Activated gamma-delta T cell treated with Interleukin-2 at 50 U/mL for 16 hours (primary cell): ENCODE measurements at places on chromosomes 5 and 9.

DNA sequence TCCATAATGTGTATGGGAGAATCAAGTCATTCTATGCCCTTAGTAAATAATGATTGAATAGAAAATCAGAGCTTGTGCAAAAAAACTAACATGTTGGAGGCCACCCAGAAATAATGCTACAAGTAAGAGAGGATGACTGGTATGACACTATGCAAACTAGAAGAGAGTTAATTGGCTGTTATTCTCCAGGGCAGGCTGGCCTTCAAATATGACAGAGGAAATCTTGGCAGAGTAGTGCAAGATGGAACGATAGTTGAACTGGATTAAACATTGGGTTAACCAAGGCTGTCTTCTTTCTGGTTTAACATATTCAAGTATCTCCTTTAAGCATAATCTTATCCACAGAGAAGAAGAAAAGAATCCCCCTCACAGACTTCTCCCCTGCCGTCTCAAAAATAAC lies 196.1 kb downstream of the MPDZ start:
- no peak for DNase-seq

GRCh38 chr5:33102551-33102950 lies 338.2 kb upstream of the TARS1 start:
- DNase-seq, result no peak

DNA sequence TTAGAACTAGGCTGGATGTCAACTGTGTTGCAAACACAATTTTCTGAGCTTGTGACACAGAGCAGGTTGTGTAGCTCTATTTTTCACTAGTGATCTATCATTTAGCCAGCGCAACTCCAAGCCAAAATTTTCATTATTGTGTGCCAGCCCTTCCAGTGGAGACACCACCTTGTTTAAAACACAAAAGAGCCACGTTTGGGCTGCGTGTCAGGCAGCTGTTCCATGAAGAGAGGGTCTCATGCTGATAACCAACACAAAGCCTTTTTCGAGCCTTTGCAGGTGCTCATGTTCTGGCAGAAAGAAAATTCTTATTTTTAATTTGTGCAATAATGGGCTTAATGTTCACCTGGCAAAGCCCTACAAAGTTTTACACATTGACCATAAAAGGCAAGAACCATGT lies 237.6 kb upstream of the RGMB start:
- no peak for DNase-seq

DNA sequence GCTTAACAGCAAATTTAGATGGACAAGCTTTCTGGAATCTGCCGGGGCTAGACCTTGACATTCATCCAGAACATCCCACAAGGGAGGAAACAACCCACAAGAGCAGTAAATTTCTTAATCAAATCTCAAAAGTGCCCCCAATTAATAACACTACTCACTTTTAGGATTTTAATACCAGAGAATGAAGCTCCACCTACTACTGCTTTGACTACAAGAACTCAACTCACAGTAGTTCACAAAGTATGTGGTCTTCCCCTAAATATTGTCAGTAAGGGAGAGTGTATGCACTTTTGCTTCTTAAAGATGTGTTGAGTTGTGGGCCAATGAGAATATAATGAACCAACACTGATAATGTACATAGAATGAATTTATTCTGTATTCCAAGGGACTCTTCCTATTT lies 94.7 kb downstream of the EBF1 start:
- DNase-seq, result no peak

GRCh38 chr5:129716235-129716634 lies 31.7 kb upstream of the MINAR2 start:
- no peak for DNase-seq

DNA sequence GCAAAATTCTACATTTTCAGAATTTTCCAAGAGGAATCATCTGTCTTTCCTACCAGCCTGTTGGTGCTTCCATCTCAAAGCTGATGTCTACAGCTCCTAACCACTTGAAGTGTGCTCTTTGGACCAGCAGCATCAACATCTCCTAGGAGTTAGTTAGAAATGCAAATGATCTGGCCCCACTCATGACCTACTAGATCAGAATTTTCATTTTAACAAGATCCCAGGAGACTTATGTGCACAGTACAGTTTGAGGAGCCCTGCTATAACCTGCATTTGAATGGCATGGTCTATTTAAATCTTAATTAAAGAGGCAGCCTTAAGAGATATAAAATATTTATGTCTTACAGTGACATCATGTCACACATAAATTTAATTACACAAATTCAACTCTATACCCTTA lies 33.8 kb downstream of the ITK start:
- no peak for DNase-seq

DNA sequence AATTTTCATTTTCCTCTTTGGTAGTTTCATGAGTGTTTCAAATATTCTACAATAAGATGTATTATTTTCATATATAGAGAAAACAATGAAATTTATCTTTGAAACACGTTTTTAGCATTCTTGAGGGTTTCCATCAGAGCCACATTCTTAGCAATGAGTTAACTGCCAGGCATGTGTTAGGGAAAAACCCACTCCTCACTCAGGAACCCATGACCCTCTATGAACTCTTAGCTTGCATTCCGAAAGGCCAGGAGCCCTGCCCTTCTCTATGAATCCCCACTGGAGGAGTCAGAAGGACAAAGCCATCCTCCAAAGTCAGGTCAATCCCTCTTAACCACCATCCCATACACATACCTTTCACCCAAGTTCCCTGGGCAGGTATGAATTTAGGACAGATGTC lies 57.5 kb downstream of the ADAMTS12 start:
- DNase-seq, result no peak

- no peak for DNase-seq
These were observed 569.5 kb downstream of the PSAT1 start for GRCh38 chr9:78866207-78867132.

DNA sequence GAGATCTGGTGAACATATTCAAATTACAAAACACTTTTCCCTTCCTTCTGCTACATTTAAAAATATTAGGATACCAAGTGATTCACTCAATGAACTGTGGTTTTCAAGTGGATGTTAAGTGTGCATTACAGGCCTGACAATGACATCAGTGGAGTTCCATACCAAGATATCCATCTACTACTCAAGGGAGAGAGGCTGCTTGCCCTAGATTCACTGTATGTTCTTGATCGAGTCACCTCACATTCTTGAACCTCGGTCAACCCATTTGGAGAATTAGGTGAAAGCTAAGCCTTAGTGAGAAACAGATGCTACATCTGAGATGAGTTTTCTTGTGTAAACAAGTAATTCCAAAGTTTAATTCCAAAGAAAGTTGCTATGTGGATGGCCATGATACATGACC lies 142.2 kb downstream of the FGF10 start:
- DNase-seq, result no peak

DNA sequence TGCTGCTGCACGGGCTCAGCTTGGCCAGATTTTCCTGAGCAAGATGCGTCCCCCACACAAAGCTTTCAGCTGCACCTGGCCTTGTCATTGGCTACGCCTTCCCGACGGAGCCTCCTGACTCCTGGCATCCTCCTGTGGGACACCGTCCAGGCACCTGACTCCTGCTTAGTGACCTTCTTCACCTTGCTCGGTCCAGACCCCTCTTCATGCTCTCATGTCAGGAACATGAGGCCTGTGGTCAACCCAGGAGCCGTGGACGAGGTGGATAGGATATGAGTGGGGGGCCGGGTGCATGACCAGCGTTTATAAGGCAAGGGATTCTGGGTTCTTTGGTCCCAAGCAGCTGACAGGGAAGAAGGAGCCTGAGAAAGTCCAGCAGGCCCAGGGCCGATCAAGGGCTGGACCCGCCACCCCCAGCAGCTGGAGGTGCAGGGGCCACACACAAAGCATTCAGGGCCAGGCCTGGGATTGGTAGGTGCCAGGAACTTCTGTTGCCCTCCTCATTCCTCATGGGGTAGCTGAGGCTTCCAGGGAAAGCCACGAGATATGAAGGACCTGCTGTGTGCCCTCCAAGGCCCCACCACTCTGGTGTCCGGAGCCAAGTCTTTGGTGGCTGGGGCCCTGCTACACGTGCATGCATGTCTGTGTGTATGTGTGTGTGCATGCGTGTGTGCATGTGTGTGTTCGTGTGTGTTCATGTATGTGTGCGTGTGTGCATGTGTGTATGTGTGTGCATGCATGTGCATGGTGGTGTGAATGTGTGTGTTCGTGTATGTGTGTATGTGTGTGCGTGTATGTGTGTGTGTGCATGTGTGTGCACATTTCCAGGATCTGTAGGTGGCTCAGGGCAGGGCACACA lies 34.9 kb downstream of the SLC6A3 start:
- no peak for DNase-seq

- DNase-seq, result no peak
These were observed 15.8 kb downstream of the MARCHF3 start for GRCh38 chr5:127014573-127014972.

DNA sequence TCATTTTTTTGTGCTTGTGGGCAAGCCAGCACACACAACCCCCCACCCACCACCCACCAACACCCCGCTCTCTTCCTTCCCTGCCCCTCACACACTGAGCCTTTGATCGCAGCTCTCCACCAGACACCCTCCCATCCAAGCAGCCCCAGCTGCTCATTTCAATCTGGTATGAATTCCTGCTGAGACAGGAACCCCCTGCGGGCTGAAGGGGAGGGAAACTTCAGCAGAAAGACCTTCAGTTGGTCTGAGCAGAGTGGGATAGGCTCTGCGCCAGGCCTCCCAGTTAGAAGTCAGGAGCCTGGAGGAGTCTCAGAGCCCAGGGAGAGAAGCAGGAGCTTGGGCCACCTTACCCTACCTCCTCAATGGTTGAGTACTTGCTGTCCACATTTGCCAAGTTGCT lies 7.2 kb downstream of the PCDHGC5 start:
- DNase-seq, result no peak

GRCh38 chr5:113375480-113376060 lies 59.2 kb downstream of the TSSK1B start:
- DNase-seq, result no peak

DNA sequence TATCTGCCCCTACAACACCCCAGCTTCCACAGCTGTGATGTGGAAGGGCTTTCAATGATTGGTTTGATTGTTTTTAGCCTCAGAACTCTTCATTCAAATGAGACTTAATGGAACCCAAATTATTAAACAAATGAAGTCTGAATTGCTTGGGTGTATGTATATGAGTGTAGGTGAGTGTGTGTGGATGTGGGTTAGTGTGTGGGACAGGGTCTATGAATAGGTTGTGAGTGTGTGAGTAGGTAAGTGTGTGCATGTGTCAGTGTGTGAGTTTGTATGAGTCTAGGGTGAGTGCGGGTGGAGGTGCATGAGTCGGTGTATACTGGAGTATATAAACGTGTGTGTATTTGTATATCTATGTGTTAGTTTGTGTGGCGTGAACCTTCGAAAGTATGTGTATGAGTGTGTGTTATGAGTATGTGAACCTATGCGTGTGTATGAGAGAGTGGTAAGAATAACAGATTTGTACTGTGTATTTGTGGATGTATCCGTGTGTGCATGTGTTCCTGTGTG lies 26.9 kb downstream of the COL15A1 start:
- no peak for DNase-seq

DNA sequence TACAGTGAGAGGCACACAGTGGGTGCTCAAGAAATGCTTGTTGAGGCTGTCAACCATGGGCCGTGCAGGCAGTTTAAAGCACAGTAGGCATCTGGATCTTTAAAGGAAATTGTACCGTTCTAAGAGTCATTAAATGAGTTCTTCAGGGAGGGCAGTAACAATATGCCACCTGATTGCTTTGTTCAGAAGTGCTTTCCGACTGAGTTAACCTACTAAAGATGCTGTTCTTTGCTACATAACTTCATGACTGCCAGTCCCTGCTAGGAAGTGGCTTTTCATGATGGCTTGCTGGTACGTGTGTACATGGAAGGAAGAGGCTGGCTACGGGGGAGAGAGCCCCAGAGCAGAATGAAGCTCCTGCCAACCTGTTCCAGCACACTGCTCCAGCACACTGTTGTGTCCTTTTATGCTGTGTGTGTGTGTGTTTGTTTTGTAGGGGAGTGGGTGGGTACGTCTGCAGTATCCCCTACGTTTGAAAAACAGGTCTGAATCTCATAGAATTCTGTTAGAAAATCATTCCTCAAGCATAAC lies 41.9 kb upstream of the PPP2R2B start:
- DNase-seq, result no peak

GRCh38 chr9:132857616-132858342 lies 20.3 kb downstream of the AK8 start:
- DNase-seq, result no peak

DNA sequence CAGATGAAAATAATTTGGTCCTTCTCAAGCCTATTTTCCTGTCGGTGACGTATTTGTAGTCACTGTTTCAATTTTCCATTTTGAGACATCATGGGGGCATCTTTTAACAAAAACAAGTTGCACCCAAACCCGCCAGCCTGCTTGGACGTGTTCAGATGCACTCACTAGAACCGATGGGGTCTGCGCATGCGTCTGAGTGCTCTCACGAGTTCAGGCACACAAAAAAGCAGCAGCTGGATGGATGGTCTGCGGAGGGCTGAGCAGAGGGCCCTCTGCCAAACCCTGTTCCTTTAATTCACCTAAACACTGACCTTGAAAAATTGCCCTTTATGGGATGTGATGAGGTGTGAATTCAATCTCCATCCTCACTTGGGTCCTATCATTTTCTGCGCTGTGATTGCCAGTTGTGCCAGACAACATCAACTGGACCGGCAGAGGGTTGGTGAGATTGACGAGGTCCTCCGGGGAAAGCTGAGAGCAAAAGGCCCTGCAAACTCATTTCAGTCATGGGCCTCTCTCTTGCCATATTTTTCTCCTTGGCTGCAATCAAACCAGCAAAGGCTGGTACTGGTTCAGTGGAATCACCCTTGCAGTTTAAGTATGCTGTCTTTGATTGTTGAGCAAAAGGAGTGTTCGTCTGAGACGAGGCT lies 251.9 kb downstream of the NFIB start:
- no peak for DNase-seq

DNA sequence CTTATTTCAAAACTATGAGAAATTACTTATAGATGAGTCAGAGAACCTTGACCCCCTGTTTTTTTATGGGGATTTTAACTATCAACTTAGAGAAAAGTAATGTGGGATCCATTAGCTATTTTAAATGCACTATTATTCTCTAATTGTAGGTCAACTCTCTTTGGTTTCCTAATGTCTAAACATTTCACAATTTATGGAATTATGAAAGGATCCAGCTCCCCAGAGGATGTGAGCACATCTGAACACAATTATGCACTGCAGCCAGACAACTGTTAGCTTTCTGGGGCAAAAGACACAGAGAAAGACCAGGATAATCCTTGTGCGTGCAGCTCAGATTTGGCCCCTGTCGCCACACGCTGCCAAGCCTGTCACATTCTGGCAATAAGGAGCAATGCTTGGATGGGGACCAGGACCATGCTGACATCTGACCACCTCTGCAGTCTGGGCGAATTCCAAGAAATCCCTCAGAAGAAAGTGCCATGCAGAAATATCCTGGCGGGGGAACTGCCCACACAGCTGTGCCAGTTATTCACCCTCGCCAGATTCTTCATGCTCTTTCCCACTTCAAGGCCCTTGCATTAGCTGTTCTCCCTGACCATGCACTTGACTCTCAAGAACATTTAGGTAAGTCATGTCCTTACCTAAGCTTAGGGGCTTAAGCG lies 22.2 kb upstream of the CMBL start:
- no peak for DNase-seq
